Activated T-helper 1 cell treated with anti-CD3 and anti-CD28 coated beads, Interleukin-2, amount 50 U/mL, for 16 hours (primary cell): ENCODE measurements at places on chromosomes 11 and 22.

DNA sequence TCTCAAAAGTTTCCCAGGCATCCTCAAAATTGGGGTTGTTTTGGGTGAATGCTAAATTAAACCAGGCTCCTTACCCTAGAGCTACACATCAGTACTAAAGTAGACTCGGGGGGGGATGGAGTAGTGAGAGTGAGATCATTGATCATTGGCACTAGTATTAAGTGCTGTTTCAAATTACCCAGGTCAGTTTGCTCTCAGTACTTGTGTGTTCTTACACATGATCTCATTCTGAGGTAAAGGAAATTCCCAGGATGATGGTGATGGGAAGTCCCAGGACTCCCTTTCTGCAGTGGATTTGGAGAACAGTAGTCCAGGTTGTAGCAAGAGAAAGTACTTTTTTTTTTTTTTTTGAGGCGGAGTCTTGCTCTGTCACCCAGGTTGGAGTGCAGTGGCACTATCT, 12.5 kb downstream of the RBM4 start:
- no peak for DNase-seq

DNA sequence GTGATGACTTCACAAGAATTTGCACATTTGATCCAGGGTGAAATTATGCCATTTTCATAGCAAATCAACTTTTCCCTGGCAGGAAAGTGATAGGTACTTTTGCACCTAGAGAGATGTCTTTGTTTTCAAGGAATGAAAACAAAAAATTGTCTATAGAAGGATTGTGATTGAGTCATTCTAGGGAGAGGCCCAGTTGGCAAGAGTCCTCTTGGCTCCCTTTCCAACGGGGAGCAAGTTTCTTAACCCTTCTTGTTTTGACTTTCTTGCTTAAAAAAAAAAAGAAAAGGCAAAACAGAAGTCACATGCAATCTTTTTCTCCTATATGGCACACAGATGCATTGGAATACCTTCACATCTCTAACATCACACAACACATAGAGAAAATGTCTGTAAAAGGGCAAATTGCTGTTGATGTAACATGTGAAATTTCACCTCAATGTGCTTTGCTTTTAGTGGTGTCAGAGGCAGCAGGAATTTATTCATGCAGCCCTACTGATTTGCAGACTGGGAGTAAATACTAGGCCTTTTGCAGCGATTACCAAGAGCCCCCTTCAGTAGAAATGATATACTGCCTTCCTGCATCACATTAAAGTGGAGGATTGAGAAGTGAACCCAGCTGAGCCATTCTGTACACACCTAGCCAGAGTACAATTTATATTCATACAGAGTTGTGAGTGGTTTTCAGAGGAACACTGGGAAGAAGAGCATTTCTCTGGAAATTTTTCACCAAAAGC, 290.7 kb upstream of the MPPED2 start:
- no peak for DNase-seq

GRCh38 chr22:41550952-41551491, 6.8 kb upstream of the POLR3H start:
- DNase-seq = no peak

DNA sequence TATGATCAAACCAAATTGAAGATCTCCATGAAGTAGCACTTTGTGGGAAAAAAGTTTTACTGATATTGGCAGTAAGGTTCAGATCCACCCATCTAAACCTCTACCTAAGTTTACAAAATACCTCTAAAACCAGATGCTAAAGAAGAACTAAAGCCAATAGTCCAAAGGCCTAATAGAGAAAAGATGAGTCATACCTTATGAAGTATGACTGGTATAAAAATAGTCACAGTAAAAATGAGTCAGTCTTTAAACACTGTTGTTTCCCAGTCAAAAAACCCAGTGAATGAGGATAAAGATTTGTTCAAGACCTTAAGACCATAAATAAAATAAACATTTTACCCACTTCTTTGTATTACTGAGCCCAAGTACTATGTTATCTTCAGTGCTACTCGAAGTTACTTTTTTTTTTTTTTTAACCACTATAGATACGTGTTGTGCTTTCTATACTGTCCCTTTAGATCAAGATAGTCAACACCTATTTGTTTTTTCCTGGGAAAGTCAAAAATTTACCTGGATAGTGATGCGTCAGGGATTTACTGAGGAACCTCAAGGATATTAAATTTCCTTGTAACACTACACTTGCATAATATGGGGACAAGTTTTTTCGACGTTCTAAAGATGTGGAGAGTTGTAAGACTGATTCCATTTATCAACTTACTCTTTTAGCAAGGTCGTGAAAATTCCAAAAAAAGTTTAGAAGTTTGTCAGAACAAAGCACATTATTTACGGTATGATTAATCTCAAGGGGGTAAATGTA, 87.3 kb downstream of the CCDC73 start:
- no peak for DNase-seq

DNA sequence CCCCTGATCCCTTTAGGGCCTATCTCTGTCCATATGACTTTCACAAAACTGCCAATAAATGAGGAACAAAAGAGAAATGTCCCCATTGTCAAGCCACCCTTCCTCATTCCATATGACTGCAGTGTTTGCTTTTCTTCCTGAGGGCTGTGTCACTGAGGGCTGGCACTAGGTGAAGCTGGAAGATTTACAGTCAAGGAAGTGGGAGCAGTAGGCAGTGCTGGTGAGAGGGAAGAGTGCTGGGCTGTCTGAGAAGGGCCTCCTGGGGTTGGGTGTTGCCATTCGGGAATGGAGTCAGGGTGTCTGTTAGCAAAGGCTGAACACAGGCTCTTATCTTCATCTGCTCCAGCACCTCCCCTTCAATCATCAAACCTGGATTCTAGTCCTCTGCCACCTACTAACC, 30.9 kb downstream of the INSC start:
- DNase-seq = no peak

- DNase-seq = no peak
Observed at GRCh38 chr11:34313099-34313517, 44.7 kb downstream of the ABTB2 start.

- DNase-seq = no peak
Observed at GRCh38 chr11:74493791-74494630, 487 bp upstream of the LIPT2 start.
